ENCODE measurements at places on chromosomes 2 and 18.

DNA sequence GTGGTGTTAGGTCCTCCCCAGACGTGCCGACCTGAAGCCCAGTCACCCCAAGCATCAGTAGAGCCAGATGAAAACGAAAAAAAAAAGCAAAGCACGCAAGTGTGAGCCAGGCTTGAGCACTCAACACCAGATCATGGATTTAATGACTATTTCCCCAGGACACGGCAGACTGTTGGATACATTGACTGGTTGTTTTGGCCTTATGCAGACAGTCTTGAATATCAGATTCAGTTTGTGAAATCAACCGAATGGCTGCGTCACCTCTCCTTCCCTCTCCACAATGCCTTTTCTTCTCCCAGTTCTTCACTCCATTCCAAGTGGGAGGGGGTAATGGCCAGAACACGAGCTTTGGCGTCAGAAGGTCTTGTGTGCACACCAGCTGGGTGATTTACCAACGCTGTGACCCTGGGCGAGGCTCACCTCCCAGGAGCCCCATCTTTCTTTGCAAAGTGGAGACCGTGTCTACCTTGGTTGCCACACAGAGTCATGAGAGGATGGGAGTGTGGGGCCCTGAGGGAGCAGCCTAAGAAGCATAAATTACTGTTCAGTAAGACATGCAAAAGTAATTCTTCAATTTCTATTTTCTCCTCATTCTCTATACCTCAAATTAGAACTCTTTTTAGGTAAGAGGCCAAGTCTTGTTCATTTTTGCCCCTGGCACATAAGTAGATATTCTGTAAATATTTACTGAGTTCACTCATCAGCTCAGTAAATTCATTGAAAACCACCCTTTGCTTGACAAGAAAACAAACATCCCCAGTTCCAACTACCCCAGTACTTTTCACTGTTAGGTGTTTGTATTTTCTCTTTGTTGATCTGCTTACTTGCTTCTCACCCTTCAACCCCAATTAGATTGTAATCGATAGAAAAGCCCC, 181.1 kb upstream of the COPS8 start:
- DNase-seq = no peak

DNA sequence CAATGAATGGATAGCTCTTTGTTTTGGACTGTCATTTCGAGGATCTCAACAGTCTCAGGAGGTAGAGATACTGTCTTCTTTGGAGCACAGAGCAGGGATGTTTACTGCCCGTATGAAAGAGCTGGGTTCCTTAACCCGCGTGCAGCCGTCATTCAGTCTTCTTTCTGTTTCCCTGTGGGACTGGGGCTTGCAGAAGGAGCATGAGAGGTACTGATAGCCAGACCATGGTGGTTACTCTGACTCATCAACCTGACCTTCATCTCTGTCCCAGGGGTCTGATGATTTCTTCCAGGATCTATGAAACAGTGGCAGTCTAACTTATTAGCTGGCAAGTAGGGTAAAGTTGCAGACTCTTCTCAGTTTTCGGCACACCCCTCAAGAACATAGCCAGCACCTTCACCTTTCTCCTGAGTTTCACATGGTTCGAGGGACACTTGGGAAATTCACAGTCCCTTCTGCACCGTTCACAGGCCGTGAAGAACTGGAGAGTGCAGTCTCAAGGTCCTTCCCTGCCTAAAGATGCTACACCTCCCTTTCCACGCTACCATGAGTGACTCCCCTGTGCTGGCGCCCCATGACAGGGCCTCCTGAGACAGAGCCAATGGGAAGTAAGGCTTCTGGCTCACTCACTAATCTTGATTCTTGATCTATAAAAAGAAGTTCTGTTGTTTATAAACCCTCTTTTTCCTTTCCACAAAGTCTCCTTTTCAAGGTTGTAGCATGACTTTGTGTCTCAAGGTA, 226.2 kb downstream of the MC4R start:
- DNase-seq = no peak

DNA sequence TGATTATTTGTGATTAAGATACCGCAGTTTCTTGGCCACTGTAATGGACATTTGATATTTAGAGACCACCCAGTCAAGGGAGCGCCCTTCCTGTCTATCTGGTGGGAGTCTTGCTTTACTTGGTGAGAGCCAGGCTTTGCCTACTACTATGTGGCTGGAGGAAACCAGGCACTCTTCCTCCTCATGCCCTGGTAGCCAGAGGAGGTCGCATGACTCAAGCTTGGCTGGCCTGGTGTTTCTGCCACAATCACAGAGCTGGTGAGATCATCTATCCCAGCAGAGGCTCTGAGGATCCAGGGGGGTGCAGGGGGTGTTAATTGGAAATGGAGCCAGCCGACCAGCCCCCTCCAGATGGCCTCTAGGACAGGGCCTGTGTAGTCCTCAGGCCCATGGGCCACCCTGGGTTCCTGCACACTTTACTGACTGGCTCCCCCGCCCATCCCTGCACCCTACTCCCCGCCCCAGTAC, 46.8 kb upstream of the BIN1 start:
- no peak for DNase-seq

GRCh38 chr2:144333143-144333555, 186.8 kb downstream of the ZEB2 start:
- no peak for DNase-seq

GRCh38 chr2:17101091-17101490, 417.1 kb downstream of the RAD51AP2 start:
- no peak for DNase-seq

DNA sequence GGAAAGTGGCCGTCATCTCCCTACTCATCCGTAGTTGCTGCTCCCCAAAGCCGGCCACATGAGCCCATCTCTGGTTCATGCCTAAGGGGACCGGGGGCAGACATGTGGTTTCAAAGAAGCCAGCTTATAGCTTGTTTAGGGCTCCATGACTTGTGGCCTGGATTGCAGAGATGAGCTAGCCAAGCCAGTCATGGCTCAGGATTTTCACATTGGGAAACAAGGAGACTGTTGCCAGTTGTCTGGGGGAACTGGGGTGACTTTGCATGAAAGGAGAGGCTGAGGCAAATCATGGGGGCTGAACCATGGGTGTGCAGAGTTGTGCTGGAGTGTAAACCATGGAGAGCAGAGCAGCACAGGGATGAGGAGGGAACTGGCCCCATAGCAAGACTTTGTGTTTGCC, 183.0 kb upstream of the APCDD1 start:
- no peak for DNase-seq

DNA sequence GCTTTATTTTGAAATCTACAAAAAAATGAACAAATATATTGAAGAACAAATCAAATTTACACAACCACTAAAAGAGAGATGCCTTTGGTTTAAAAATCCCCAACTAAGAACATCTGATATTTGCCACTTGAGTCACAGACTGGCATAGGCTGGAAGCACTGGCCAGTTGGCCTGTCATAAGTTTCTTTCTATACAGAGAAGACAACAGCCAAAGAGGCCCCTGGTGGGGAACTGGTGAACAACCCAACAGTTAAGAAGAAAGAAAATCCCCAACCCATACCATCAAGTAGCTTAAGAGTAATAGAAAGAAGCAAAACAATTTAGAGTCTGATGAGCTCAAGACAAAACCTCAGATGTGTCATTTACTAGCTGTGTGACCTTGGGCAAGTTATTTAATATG, 45.5 kb downstream of the OSR1 start:
- no peak for DNase-seq

GRCh38 chr2:149745396-149746230, 158.0 kb upstream of the MMADHC start:
- no peak for DNase-seq

DNA sequence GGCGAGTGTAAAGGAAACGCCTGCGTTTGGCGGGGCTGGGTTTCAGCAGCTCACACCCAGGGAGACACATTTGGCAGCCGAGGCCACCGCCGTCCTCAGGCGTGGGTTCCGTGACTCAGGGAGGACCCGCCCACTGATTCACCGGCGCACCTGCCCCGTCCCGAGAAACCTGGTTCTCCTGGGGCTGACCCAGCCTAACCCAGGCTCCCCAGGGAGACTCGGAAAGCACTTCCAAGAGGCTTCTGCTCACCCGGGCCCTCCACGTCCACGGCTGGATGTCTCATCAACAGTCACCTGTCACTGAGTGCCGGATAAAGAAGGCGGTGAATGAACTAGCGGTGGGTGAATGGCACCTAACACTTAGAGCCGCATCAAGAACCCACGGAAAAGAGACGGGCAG, 126.4 kb upstream of the CTDP1 start:
- DNase-seq = no peak

DNA sequence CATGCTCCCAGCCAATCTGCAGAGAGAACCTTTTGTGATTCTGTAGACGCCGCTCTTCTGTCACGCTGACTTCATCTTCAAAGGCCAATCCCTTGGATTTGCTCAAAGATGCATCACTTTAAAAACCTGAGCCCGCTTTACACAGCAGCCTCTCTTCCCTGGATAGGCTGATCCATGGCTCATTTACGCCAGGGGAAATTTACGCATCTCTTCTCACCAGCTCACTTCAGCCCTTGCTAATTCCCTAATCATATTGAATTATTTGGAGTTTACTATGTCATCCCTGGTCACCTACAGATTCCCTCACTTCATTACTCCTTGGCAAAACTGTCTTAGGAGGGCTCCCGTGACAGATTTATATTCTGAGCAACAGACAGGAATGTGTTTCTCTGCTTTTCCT, 256.2 kb downstream of the EN1 start:
- DNase-seq = no peak

- DNase-seq = no peak
Measured at GRCh38 chr2:38148501-38148900, 72.5 kb upstream of the CYP1B1 start.

- peak; percentile 1 for DNase-seq
Measured at GRCh38 chr18:24319757-24320156, 77.9 kb downstream of the OSBPL1A start.

GRCh38 chr18:8623549-8624106, 14.4 kb downstream of the RAB12 start:
- DNase-seq = peak; percentile 9

GRCh38 chr2:102396012-102396411, 26.9 kb upstream of the IL18RAP start:
- no peak for DNase-seq

DNA sequence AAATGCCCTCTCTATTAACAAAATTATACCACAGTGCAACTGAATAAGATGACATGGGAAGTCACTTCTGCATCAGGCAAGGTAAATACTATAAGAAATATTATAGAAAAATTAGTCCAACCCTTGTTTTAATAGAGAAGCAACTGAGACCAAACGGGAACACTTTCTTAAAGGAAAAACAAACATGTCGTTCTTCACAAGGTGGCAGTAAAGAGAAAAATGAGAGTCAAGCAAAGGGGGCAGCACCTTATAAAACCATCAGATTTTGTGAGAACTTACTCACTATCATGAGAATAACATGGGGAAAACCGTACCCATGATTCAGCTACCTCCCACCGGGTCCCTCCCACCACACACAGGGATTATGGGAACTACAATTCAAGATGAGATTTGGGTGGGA, 481.7 kb upstream of the CRIM1 start:
- DNase-seq = no peak

GRCh38 chr18:2540575-2540974, 30.7 kb downstream of the METTL4 start:
- DNase-seq = no peak

DNA sequence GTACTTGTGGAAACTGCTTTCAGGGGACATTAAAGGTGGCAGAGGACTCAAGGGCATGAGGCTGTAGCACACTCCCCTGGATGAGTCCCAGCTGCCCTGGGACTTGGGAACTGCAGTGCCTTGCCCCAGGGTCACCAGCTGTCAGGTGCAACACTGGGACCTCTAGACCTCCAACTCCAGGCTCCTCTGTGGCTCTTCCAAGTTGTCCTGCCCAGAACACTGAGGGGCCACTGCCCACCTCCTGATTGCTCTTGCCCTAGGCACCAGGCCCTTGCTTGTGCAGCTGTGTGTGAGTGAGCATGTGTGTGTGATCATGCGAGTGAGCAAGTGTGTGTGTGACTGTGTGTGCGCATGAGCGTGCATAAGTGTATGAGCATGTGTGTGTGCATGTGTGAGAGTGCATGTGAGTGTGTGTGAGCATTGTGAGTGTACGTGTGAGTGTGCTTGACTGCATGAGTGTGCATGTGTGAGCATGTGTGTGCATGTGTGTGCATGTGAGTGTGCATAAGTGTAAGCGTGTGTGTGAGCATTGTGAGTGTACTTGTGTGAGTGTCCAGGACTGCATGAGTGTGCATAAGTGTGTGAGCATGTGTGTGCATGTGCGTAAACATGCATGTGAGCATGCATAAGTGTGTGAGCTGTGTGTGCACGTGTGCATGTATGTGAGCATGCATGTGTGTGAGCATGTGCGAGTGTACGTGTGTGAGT, 301.5 kb downstream of the NDUFA10 start:
- no peak for DNase-seq

GRCh38 chr18:46265196-46266156, 161.3 kb downstream of the HAUS1 start:
- no peak for DNase-seq

DNA sequence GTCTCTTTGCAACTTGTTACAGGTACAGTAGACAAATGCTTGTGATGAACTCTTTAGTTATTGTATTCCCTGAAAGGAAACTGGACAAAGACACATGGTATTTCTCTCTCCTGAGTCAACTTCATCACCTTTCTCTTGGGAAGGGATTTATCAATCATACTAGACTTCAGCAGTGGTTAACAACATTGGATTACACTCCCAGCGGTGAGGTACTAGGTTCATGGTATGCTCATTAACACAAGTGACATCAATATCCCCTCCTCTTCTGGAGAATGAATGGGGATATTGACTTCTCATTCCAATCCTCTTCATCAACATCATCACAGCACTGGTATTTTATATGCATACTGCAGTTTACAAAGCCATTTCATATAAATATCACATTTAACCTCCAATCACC, 574.6 kb downstream of the ERBB4 start:
- DNase-seq = no peak

GRCh38 chr2:45267062-45267792, 258.0 kb upstream of the SIX2 start:
- DNase-seq = no peak

DNA sequence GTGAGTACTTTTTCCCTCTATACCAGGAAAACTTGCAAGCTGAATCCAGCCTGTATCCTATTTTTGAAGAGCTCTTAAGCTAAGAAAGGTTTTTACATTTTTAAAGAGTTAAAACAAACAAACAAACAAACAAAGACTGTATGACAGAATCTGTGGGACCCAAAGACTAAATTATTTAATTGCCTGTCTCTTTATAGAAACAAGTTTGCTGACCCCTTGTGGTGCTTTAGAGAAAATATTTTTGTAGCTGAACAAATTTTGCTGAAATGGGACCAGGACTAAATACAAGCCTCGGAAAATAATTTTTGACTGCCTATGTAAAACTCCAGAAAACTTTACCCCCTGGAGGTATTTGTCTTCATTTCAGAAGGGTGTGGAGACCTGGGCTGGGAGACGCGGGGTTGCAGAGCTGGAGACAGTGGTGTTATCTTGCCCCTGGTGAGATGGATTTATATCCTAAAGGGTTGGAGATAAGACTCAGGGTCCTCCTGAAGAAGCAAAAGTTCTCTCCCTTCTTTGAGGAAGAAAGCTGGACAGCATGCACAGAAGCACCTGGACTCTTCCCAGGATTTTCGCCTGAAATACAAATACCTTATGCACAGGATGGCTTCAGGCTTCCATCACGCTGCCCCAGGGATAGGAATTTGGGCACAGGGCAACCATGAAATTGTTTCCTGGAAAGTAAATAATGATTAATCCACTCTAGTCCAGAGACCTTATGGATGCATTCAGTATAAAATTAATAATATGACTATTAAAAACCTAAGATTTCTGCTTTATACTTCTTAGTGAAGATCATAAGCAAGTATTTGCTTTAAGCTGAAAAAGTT, 54.3 kb downstream of the TMX3 start:
- peak; percentile 22 for DNase-seq

Measured in dermis microvascular lymphatic vessel endothelial cell (primary cell).